ENCODE measurements at places on chromosomes 2 and 18.

DNA sequence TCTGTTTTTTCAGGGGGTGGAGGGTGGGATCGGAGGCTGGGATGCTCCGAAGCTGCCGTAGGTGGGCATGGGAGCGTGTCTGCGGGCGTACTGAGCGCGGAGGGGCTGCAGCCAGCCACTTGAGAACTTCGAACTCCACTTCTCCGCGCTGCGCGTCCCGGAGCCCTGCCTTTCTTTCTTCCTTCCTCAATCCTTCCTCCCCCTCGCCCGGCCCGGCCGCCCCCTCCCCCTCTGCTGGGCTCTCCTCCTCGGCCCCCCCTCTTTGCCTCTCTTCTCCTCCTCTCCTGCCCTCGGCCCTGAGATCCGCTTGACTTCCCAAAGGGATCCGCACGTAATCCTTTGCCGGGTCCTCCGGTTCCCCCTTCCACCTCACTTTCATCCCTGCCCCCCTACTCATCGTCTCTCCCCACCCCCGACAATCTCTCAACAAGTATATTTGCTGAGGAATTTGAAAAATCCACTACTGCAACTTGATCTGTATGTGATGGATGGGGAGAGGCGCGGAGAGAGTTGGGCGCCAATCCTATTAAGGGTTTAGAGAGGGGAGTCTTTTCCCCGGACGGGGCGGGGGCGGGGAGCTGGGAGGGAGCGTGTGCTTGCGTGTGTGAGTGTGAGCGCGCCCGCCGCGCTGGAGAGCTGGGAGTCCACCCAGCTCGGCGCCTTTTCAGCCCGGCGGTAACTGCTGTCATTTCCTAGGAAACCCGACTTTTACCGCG lies 1.1 kb downstream of the GLI2 start:
- DNase-seq = no peak

- DNase-seq = no peak
Measured at GRCh38 chr2:128817171-128817570, 498.5 kb upstream of the HS6ST1 start.

DNA sequence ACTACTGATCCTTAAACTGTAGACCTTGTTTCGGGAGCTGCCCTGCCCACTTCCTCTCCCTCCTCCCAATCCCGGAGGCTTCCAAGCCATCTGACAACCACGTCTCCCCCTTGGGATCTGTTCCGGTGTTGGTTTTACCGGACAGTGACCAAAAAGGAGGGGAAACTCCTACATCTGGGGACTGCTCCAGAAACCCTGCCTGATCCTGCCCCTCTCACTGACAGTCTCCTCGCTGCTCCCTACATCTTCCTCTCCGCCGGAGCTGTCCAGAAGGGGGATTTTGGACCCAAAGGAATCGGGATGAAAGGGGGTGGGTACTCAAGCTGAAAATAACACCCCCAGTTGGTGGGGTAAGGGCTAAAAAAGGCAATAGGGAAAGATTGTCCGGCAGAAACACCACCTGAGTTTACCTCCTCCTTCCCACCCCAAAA lies 1.5 kb downstream of the INO80D start:
- DNase-seq = no peak

DNA sequence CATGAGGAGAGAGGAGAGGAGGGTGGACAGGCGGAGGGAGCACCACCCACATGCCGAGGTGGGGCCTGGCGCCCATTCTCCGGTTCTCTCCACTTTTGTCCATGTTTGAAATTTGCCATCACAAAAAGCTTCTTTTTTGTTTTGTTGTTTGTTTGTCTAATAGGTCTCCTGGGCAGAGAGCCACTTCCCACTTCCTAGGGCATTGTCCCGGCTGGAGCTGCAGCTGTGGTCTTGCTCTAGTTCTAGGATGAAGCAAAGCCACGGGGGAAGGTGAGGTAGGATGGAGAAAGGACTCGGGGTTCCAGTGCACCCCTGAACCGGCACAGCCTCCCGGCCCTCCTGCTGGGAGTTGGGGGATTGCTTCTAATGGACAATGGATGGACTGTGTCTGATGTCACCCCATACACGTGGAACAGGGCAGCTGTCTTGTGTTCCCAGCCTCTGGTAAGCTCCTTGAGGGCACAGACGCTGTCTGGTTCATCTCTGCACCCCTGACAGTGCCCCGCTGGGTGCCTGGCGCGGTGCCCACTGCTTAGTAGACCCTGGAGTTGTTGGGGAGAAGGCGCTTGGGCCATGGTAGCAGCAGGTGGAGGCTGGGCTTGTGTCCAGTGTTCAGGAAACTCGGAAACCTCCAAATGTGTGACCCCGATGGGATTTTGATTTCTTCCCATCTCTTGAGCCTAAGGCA lies 278.4 kb downstream of the NDUFA10 start:
- no peak for DNase-seq

GRCh38 chr18:21056545-21056944 lies 55.1 kb downstream of the ROCK1 start:
- no peak for DNase-seq

GRCh38 chr2:159711562-159712142 lies 654 bp upstream of the MARCHF7 start:
- no peak for DNase-seq

- peak; percentile 51 for DNase-seq
Measured at GRCh38 chr2:172461591-172462372, 34.4 kb downstream of the ITGA6 start.

GRCh38 chr2:86557836-86558235 lies 5.4 kb downstream of the CHMP3 start:
- DNase-seq = no peak

DNA sequence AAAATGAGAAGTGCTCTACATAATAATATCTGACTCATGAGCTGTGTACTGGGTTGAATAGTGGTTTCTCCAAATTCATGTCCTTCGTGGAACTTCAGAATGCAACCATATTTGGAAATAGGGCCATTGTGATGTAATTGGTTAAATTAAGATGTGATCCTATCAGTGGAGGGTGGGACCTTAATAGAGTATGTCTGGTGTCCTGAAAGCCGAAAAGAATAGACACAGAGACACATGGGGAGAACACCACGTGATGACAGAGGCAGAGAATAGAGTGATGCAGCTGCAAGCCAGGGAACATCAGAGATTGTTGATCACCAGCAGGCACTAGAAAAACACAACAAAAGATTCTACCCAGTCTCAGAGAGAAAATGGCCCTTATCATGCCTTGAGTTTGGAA lies 310.1 kb downstream of the EXOC6B start:
- no peak for DNase-seq

GRCh38 chr2:207394812-207395534 lies 134.8 kb upstream of the CREB1 start:
- DNase-seq = peak; percentile 1

DNA sequence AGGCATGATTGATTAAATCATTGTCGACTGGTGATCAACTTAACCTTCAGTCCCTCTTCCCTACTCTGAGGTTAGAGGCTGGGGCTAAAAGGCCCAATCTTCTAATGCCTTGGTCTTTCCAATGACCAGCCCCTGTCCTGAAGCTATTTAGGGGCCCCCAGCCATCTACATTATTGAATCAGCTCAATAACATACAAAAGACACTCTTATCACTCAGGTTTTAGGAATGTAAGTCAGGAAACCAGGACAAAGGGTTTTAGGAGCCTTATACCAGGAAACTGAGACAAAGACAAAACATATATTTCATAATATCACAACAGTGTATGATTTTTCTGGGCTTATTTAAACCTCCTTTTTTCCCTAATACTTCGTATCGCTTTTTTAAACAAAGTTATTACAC lies 198.6 kb downstream of the RNF152 start:
- DNase-seq = no peak

GRCh38 chr2:131040661-131041401 lies 52.4 kb downstream of the FAM168B start:
- DNase-seq = no peak

- DNase-seq = no peak
Measured at GRCh38 chr2:108217211-108217610, 22.6 kb upstream of the SULT1C3 start.

- no peak for DNase-seq
Measured at GRCh38 chr2:72092111-72092510, 55.6 kb downstream of the CYP26B1 start.

GRCh38 chr2:200383380-200384110 lies 77.1 kb downstream of the SPATS2L start:
- DNase-seq = no peak

- no peak for DNase-seq
Measured at GRCh38 chr2:201842131-201842860, 36.0 kb downstream of the CDK15 start.

- no peak for DNase-seq
Measured at GRCh38 chr2:15313657-15314056, 247.5 kb downstream of the NBAS start.

- no peak for DNase-seq
Measured at GRCh38 chr2:39570130-39570555, 95.6 kb upstream of the TMEM178A start.

DNA sequence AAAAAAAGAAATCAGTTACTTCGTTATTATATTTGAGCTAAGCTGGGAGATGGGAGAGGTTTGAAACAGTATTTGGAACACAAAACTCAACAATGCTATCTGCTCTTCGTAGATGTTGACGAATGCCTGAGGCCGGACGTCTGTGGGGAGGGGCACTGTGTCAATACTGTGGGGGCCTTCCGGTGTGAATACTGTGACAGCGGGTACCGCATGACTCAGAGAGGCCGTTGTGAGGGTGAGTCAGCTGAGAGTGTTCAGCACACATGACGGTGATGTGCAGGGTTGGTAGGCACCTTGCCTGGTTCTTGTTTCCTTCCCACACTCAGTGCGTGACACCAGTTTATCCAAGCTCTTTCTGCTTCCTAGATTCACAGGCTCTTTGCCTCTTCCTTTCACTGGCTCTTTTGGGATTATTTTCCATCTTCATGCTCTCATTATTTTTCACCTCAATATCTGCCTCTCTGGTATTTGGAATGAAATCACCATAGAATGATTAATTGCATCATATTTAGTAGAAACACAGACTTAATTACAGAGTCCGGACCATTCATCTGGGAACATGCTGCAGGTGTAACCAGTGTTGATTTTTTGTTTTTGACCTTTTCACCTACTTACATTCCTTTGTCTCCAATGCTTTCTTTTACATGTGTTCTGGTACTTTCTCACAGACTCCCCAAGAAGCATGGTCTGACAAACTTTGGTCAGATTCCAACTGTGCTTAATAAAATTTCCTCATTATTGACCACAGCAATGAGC lies 200.6 kb upstream of the RASGRP3 start:
- no peak for DNase-seq

- peak; percentile 51 for DNase-seq
Measured at GRCh38 chr2:74834792-74835755, 1.1 kb downstream of the HK2 start.

DNA sequence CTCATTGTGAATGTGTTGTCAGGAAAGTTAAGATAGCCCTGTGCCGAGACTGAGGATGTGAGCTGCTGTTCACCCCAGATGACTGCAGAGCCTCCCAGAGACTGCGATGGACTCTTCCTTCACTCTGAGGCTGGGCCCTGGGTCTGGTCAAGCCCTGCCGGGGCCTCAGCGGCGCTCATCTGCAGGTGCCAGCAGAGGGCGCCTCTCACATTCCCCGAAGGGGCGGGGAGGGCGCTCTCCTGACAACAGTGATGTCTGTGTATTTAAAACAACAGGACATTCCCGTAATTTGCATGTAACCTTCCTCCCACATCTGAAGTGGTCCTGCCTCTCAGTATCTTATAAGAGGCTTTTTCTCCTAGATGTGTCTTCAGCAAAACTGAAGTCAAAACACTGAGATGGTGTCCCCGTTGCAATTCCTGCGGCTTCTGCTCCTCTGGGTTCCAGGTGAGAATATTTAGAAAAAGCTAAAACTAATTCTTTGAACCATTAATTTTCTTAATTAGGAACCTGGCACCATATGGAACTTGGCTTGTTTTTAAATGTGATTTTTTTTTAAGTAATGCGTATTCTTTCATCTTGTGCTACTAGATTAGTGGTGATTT lies 1377.9 kb downstream of the RPIA start:
- no peak for DNase-seq

DNA sequence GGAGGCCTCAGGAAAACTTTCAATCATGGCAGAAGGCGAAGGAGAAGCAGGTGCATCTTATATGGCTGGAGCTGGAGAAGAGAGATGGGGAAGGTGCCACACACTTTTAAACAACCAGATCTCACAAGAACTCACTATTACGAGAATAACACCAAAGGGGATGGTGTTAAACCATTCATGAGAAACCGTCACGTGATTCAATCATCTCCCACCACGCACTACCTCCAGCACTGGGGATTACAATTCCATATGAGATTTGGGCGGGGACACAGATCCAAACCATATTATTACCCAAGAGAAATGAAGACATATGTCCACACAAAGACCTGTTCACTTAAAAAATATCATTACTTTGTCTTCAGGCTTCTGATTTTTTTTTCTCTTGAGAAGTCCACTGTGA lies 518.5 kb downstream of the DCDC2C start:
- no peak for DNase-seq

GRCh38 chr18:9577361-9577760 lies 37.0 kb downstream of the PPP4R1 start:
- DNase-seq = no peak

DNA sequence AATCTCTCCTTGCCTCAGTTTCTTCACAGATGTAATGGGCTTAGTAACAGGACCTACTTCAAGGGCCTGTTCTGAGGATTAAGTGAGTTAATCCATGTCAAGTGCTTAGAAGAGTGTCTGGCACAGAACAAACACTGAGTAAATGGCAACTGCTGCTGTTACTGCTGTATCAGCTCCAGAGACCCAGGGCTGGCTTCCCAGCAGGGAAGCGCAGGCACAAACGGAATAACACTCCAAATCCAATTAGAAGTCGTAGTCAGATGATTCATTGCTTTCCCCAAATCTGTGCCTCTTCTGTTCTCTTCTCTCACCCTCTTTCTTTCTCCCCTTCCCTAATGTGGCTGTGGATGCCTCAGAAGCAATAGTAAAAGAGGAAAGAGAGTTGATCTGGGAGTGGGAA lies 101.1 kb upstream of the FZD7 start:
- DNase-seq = no peak

DNA sequence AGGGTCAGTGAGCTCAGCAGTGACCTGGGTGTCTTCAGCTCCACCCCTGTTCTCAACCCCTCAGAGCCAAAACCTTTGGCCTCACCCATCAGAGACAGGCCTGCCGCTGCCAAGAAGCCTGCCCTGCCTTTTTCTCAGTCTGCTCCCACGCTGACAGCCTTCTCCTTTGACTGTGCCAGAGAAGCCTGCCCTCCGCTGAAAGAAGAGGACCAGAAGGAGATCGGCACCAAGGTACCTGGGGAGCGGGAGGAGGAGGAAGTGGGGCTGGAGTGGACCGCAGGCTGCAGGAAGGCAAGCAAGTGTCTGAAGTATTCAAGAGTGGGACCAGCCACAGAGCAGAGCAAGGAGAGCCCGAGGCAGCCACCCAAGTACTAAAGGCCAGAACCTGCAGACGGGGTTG lies 33.2 kb downstream of the TOGARAM2 start:
- DNase-seq = no peak

GRCh38 chr2:24509840-24510239 lies 18.8 kb downstream of the NCOA1 start:
- no peak for DNase-seq

GRCh38 chr2:152174574-152174973 lies 989 bp downstream of the STAM2 start:
- DNase-seq = no peak

GRCh38 chr2:46131-46470 lies 204 bp downstream of the FAM110C start:
- DNase-seq = no peak

DNA sequence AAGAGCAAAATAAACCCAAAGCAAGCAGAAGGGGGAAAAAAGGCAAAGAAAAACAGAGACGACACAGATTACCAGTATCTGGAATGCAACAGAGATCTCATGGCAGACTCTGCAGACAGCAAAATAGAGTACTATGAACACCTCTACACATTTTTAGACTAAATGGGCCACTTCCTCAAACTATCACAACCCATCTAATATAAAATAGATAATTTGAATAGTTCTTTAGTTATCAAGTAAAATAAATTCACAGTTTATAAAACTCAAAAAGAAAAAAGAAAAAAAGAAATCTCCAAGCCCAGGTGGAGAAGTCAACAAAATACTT lies 16.6 kb downstream of the SESTD1 start:
- DNase-seq = no peak
